ENCODE measurements at places on chromosomes 7 and 10. TPM values are rescaled to one million over a fixed set of nuclear protein-coding genes. Genes with fewer than 3 reads are reported as not detected.

Gene SLC29A3
- total RNA-seq = 2.2 TPM

Gene CYP2E1
- total RNA-seq = 1.3 TPM

Gene STN1
- total RNA-seq = 23.3 TPM

Gene SLC16A12
- total RNA-seq = under 0.01 TPM

Gene RAMP3
- total RNA-seq = not detected

Gene COL13A1
- total RNA-seq = 3.5 TPM

Gene NUTM2B
- 0.32 TPM for total RNA-seq

Gene SFRP4
- 0.43 TPM for total RNA-seq

Gene FXYD4
- not detected for total RNA-seq
